ENCODE measurements at places on chromosomes 3 and 15. TPM values are rescaled to one million over a fixed set of nuclear protein-coding genes. Genes with fewer than 3 reads are reported as not detected.

DNA sequence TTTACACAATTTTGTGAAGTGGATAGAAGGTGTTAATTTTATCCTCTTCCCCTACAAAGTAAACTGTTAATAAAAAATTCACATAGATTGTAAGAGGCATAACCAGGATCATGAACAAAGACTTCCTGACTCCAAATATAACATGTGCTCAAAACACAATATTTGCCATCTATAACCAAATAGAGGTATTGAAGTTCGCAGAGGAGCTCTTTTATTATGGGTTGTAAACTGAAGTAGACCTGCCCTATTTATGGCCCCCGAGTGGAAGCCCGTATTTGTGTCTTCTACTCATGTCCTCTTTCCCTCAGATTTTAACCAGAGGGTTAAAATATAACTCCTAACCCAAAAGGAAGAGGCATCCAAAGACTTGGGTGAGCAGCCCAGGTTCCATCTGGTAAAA is 285.6 kb upstream of the COL8A1 start:
- no peak for DNase-seq

Gene TMEM158
- 6.5 TPM for total RNA-seq

- DNase-seq, result no peak
Measured at GRCh38 chr15:90414408-90415028, 26.5 kb downstream of the IQGAP1 start.

GRCh38 chr3:178382449-178383061 is 153.7 kb upstream of the KCNMB2 start:
- no peak for DNase-seq

- no peak for DNase-seq
Measured at GRCh38 chr15:79721256-79721655, 175.6 kb downstream of the MTHFS start.

Gene ITIH1
- total RNA-seq, result not detected

- DNase-seq, result no peak
Measured at GRCh38 chr3:69604735-69605450, 134.4 kb upstream of the MITF start.

DNA sequence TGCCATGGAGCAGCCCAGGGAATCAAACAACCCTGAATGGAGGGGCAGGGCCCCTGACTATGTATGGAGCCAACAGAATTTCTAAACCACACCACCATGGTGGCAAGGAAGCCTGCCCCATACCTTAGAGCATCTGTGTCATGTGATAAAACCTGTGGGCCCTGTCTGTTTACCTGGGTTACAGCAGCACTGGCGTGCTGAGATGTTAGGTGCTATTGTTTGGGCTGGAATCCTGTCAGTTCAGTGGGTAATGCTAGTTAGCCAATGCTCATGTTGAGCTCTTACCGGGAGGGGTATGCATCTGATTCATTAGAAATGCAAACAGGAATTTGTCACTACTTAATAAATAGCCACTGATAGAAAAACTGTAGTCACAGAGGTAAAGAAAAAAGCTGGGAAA is 63.5 kb upstream of the ETV5 start:
- no peak for DNase-seq

Gene CILP
- total RNA-seq, result 37.9 TPM

Gene UMPS
- total RNA-seq, result 18.3 TPM

- no peak for DNase-seq
Measured at GRCh38 chr3:185931777-185932612, 5.8 kb downstream of the TRA2B start.

GRCh38 chr3:44954304-44954703 is 21.7 kb downstream of the ZDHHC3 start:
- DNase-seq, result no peak

Gene OSTN
- total RNA-seq, result 1.1 TPM

- DNase-seq, result no peak
Measured at GRCh38 chr15:77018796-77019505, 24.0 kb downstream of the PSTPIP1 start.

Gene TTLL13
- total RNA-seq, result 0.71 TPM

Gene CDHR4
- total RNA-seq, result 1.6 TPM

GRCh38 chr3:127753898-127754410 is 68.4 kb downstream of the MGLL start:
- no peak for DNase-seq

- no peak for DNase-seq
Measured at GRCh38 chr3:14614862-14615261, 36.7 kb upstream of the CCDC174 start.
